ENCODE measurements at places on chromosomes 7 and 10.

GRCh38 chr7:69430384-69431021, 167.8 kb upstream of the AUTS2 start:
- peak; percentile 81 for DNase-seq

GRCh38 chr7:15686295-15686956, at the start of gene MEOX2:
Gene MEOX2, minus strand, starts transcription at chr7:15686683. Its CDS starts 281 bp downstream, at chr7:15686402.
- DNase-seq: no peak

- DNase-seq: peak; percentile 95
Observed at GRCh38 chr10:25842146-25842545, 91.9 kb upstream of the MYO3A start.

GRCh38 chr10:114489521-114490310, 85.4 kb upstream of the AFAP1L2 start:
- DNase-seq: no peak

GRCh38 chr7:22860784-22861482, 38.3 kb upstream of the TOMM7 start:
- DNase-seq: peak; percentile 42

DNA sequence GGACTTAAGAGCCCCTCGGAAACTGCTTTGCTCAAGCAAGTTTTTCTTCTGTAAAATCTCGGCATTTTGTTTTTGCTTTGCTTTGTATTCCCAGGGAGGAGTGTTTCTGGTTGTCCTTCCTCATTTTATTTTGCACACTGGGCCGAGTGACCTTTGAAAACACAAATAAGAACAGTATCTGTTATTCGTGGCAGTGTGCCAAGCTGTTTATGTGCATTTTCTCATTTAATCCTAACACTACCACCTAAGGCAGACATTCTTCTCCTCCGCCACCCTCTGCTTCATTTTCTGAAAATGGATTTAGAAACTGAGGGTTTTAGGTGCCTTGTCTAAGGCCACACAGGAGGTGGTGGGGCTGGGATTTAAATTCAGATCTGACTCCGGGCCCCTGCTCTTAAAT, 218.5 kb downstream of the TCF7L2 start:
- DNase-seq: no peak
